ENCODE measurements at places on chromosomes 11 and 22.

GRCh38 chr11:69456712-69457111 is 24.8 kb upstream of the LINC01488 start:
- DNase-seq = no peak

DNA sequence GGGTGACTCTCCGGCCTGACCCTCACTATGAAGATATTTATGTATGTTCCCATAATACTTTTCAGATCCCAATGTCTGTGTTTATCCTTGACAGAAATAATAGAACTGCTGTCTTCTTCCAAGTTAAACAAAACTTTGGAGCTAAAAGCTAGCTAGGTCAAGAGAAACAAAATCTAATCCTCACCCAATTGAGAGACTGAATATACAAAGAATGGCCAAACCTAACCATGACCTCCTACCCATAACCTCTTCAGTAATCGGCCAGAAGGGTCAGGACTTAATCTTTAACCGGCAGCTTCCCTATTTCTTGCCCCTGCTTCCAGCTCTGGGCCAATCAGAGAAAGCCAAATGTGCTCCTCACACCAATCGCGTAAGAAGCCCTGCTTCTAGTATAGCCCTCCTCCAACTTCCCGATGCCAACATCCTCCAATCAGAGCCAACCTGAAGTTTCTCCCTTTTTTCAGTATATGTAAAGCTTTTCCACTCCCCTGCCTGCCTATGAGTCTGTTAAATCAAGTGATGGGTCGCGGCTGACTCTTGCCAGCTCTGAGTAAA is 1.7 kb upstream of the DDX6 start:
- DNase-seq = peak; percentile 71

GRCh38 chr22:31631436-31631835 is 30.6 kb downstream of the PISD start:
- no peak for DNase-seq

GRCh38 chr11:109865548-109866186 is 227.5 kb upstream of the ZC3H12C start:
- no peak for DNase-seq

All from fibroblast of skin of left biceps (primary cell).